GM12864 (cell line): ENCODE measurements at places on chromosomes 5 and 9.

DNA sequence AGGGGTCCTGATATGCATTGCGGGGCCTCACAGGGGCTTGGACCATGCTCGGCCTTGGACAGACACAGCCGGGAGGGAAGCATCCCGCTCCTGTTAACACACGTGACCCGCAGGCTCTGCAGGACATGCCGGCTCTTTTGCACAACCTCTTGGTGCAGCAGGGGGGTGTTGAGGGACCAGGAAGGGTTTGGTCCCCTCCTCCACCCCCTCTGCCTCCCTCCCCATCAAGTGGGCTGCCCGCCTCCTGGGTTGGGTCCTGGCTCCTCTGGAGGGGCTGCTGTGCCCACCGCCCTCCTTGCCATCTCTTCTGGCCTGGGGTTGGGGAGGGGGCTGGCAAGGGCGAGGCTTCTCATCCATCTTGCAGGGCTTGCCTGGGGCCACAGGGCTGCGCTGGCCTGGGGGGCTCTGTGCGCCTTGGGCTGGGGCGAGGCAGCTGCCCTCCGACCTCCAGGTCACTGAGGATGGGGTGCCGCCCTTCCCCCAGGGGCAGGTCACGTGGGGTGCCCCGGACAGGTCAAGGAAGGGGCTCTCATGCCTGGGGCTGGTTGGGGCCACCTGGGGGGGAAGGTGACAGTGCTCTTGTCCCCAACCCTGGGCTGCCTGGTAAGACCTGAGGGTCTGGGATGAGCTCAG is 16.8 kb upstream of the SLC9A3 start:
- DNase-seq, result no peak

- peak; percentile 70 for DNase-seq
Observed at GRCh38 chr5:87081511-87082372, 185.9 kb upstream of the RASA1 start.

DNA sequence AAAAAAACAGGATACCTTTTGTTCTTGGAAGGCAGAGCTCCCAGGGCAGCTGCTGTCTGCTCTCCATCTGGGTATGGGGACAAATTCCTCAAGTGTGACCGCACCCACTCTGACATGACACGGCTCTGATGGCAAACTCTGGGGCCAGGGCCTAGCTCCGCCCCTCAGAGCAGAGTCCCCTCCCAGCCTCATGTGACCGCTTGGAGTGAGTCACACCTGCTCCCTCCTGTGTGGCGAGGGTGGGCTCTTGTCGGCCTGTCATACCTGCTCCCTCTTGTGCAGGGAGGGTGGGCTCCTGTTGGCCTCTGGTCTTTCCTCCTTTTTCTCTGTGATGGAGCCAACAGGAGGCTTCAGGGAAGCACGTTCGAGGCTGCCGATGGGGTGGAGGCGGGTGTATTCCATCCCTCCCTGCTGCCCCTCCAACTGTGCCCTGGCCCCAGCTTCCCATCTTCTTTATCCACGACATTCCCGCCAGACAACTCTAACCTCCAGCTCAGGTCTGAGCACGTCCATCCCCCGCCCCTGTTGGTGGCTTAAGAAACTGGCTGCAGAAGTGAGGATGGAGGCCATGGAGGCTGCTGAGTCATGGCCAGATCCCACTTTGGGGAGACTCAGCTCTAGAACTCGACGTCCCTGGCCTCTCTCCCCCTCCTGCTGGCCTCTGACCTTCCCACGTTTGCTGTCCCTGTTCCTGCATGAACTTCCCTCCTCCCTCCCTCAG is 65.3 kb downstream of the OLFM1 start:
- DNase-seq, result no peak

GRCh38 chr9:105500108-105500766 is 52.4 kb downstream of the FSD1L start:
- no peak for DNase-seq

DNA sequence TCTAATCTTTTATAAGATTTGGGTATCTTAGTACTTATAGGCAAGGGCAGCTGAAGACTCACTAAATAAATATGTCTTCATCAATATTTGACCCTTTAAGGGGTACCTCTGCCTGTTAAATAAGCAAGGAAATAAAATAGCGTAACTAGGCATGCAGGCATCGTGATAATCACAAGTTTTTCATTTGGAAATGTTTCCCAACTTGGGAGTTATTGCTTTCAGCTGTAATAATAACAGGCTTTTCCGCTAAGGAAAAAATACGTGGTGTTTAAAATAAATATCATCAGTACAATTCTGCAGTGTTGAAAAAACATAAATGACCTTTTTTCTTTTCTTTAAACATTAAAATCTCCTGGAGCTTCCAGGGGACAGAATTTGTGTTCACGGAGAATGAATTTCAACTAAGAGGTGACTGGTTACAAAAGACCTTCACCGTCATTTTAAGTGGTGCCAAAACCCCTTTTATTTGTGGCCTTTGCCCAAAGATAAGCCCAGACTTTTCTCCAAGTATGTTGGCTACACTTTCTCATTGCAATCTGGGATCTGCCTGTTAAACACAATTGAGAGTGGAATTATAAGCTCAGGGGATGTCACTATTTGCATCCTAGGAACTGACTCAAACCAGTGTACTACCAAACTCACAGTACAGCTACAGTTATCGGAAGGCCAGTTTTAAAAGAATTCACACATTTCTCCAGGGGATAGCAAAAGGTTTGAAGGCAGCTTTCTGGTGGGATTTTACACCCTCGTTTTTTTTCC is 218.6 kb downstream of the FBXL7 start:
- no peak for DNase-seq

- no peak for DNase-seq
Observed at GRCh38 chr9:69179037-69179436, 5.0 kb downstream of the TJP2 start.

GRCh38 chr5:135154197-135154596 is 120.2 kb upstream of the PITX1 start:
- no peak for DNase-seq

DNA sequence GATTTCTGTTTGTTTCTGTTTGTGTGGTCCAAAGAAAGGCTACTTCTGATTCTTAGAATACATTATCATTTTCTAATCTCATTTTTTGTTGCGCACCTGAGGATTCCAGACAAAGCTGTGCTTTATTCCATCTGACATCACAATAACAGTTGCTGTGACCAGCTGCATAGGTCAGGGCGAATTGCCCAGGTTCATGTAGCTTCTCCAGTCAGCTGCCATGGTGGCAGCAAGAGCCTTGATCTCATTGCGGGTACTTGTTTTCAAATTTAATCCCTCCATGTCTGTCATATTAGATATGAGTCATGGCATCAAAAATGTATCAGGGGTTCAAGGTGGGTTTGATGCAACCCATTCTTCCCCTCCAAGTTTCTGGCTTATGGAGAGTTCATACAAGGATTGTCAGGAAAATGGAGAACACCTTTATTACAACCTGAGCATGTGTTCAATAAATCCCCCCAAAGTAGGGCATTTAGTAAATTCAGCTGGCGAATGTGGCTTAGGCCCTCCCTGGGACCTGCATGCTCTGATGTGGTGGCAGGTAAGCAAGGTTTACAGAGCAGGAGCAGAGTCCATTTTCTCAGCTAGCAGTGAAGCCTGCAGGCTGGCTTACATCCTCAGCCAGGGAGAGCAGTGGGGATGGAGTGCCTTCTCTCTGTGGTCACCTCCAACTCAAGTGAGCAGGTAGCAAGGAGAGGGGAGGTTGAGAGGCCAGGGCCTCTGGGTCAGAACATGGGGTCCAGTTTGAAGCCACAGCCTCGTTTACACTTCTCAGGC is 13.9 kb downstream of the CAVIN4 start:
- no peak for DNase-seq

GRCh38 chr5:134874831-134875655 is 872 bp downstream of the TXNDC15 start:
- DNase-seq, result peak; percentile 43

- DNase-seq, result no peak
Observed at GRCh38 chr9:87862536-87863268, 20.0 kb upstream of the SPATA31E1 start.

DNA sequence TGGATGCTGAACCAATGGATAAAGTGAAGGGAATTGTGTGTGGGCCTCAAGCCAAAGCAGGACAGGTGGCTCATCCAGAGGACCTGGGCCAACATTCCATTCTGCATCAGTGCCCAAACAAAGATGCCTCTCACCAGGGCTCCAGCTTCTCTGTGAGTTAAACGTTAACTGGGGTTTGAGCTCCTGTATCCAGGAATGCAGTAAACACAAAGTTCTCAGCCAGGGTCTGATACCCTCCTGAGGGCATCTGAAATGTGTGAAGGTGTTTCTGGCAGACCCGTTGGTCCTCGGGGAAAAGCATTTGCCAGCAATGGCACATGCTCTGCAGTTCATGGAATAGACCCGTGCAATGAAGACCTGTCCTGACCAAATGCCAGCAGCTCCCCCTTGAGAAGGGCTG is 33.9 kb upstream of the AOPEP start:
- no peak for DNase-seq

- DNase-seq, result no peak
Observed at GRCh38 chr5:51411921-51412325, 28.7 kb downstream of the ISL1 start.

DNA sequence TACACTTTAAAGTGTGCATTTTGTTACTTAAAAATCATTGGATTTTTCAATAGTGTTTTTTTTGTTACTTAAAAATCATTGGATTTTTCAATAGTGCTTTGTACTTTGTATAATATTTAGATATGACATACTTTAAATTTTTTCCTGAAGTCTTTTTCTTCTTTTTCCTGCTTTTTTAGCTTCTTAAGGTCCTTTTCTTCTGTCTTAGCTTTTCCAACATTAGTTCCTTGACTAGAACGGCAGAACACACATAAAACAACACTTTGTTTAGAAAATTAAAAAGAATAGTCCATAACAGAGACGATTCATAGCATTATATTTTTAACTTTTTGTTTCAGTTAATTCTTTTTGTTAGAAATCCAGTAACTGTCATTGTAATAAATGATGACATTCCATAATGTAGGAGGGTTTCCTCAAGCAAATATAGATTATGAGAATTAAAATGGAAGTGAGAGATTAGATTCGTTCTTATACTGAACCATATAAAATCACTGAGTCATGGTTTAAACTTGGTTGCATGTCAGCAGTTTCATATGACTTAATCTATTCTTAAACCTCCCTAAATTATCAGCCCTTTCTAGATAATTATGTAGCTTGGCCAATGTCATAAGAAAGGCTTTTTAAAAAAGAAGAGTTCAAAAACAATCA is 45.3 kb upstream of the RICTOR start:
- DNase-seq, result no peak

GRCh38 chr9:13166996-13167395 is 112.5 kb downstream of the MPDZ start:
- no peak for DNase-seq

DNA sequence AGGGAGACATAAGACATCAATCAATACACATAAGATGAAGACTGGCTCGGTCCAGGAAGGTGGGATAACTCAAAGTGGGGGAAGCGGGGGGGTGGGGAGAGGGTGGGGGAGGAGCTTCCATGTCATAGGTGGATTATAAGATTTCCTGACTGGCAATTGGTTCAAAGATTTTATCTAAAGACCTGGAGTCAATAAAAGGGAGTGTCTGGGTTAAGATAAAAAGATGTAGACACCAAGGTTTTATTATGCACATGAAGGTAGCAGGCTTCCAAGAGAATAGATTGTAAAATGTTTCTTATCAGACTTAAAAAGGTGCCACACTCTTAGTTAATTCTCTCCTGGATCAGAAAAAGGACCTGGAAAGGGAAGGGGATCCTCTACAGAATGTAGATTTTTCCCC is 25.6 kb upstream of the OTULINL start:
- no peak for DNase-seq

- DNase-seq, result no peak
Observed at GRCh38 chr5:475704-476101, 32.7 kb downstream of the EXOC3 start.

GRCh38 chr9:134604834-134605233 is 36.8 kb upstream of the COL5A1 start:
- no peak for DNase-seq

GRCh38 chr5:53971551-53971950 is 338.8 kb downstream of the ARL15 start:
- DNase-seq, result no peak

GRCh38 chr5:157365732-157366131 is 94.3 kb upstream of the NIPAL4 start:
- DNase-seq, result no peak

GRCh38 chr5:168819004-168819621 is 239.9 kb upstream of the PANK3 start:
- no peak for DNase-seq

GRCh38 chr5:104564530-104564929 is 1001.9 kb upstream of the NUDT12 start:
- DNase-seq, result no peak

DNA sequence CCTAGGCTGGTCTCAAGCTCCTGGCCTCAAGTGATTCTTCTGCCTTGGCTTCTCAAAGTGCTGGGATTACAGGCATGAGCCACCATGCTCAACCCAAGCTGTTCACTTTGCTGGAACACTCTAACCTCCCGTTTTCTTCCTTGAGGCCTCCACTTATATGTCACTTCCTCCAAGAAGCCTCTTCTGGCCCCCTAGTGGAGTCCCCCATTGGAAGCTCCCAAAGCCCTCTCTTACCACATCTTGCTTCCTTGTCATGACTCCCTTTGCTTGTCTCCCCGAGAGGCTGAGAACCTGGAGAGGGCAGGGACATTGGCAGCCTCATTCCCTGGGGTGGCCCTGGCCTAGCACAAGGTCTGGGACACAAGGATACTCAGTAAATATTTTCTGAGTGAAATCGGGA is 80.8 kb downstream of the PDE6A start:
- DNase-seq, result no peak

DNA sequence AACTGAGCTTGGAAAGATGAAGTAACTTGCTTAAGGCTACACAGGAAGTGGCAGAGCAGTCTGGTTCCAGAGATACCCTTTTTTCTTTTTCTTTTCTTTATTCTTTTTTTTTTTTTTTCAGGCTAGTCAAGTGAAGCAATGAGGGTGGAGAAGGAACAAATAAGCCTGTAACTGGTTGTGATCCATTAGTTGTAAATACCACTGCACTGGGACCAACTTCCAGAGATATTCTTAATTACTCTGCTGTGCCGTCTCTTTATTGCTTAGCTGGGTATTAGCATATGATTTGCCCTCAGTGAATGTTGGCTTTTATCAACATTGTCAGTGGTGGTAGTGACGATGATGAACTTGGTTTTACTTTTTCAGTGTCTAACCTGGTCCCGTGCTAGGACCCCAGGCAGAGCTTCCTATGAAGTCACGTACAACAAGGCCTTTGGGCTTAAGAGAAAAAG is 26.7 kb downstream of the LNPEP start:
- DNase-seq, result no peak

DNA sequence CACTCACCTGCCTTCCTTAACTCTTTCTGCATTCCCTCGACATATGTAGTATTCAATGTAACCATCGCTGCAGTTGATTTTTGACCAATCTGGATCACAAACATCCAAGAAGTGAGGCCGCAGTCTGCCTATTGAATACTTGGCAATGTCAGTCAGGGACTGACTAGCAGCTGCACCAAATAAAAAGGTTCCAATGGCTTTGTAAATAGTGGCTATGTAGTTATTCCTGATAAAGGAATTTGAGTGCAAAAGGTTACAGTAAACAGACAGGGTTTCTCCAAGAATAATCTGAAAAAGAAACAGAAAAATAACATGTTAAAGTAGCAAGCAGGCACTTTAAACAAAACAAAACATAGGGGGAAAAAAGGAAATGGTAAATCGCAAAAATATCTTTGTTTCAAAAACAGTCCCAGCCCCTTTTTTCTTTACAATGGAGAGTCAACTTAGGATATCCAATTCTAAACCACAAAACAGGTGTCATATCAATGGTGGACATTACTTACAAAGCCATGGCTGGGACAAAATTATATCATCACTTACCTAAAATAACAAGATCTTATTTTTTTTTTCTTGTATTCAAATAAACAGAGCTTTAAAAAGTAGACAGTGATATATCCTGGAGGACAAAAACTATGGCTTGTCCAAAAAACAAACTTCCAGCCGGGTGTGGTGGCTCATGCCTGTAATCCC is 66.8 kb downstream of the PLPP1 start:
- no peak for DNase-seq
